ENCODE measurements at places on chromosomes 5 and 9.
A peak's percentile ranks its signal among the peaks of the same experiment; 100 is the strongest.

- no peak for DNase-seq
These were observed 33.9 kb downstream of the EGFLAM start for GRCh38 chr5:38292228-38292627.

DNA sequence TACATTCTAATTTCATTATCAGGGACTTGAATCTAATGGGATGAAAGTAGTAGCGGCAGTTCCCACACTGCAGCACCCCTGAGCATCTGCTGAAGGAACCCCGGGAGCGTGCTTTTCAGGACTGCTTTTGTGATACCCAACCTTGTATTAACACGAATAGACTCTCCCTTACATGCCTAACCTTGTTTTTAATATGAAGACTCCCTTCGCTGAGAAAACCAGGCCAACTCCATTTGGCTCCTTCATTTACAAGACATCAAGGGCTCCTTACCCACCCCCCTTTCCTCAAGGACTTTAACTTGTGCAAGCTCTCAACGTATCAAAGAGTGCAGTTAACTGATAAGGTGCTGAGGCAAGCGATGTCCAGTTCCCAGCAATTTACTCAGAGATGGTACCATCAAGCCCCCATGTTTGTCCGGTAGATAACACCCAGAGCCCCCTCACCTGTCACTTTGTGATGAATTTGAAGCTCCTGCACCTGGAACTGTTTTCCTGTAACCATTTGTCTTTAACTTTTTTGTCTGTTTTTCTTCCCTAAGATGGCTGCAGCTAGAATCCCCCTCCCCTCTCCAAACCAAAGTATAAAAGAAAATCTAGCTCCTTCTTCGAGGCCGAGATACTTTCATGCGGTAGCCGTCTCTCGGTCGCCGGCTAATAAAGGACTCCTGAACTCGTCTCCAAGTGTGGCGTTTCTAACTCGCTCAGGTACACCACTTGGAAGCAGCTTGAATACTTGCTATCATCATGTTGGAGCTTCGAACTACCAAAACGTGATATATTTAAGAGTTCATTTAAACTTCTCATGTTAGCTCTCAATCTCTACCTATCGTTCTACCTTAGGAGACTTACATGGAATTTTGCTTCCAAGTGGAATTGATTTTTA is 10.7 kb downstream of the HNRNPH1 start:
- DNase-seq = no peak

- DNase-seq = no peak
These were observed 57.9 kb upstream of the CTNND2 start for GRCh38 chr5:11962122-11962521.

DNA sequence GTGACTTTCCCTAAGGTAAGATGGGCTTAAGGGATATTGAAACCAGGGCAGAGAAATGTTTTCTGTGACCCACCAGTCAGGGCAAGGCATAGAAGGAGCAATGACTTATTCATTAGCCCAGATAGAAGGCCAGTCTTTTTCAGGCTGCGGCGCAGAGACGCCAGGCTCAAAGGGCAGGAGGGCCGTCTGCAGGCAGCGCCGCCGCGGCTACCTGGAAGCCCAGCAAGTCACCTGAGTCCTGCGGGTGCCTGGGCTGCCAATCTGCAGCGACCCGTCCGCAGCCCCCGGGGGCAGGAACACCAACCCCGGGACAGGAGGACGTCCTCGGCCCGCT is 322 bp upstream of the SH3GL2 start:
- no peak for DNase-seq

- no peak for DNase-seq
These were observed 5.1 kb upstream of the NFIB start for GRCh38 chr9:14318934-14319580.

GRCh38 chr9:29564564-29564963 is 1991.3 kb upstream of the C9orf72 start:
- DNase-seq = no peak

DNA sequence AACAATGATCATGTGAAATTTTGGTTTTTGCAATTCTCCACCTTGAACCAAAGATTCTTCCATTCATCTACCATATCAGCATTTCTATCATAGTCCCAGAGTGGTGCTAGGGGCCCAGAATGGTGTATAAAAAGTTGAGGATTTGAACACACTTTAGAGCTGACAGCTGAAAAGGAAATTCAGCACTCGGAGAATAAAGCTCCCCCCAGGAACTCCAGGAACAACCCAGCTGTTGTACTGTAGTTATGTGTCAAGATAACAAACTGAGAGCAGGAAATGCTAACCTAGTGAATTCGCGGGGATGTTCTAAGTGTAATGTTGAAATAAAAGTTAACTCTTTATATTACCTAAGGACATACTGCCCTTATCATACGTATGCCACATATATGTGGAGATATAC is 216.7 kb downstream of the NFIB start:
- DNase-seq = no peak

DNA sequence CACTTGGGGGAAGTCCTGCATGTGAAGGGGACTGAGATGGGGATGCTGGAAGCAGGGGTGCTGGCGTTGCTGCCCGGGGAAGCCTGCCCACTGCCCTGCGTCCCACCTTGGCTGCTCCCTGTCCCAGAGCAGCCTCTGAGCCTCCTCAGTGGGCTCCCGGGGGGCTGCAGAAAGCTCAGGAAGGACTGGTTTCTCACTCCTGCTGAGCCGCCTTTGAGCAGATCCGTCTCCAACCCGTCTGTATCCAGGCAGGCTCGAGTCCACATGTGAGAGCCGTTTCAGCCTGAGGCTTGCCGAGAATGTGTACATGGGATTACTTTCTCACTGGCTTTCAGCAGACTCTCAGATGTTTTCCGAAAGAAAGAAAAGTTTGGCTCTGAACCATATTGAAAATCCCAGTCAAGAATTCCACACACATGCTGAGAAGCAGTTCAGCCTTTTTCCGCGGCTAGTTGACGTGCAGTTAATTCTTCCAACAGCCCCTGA is 95.3 kb upstream of the COL5A1 start:
- no peak for DNase-seq

- DNase-seq = no peak
These were observed 75.7 kb downstream of the FBXL7 start for GRCh38 chr5:15575666-15576065.

GRCh38 chr5:14438195-14438606 is 143.4 kb upstream of the OTULINL start:
- DNase-seq = no peak

GRCh38 chr9:124188331-124189110 is 69.2 kb upstream of the NEK6 start:
- no peak for DNase-seq

DNA sequence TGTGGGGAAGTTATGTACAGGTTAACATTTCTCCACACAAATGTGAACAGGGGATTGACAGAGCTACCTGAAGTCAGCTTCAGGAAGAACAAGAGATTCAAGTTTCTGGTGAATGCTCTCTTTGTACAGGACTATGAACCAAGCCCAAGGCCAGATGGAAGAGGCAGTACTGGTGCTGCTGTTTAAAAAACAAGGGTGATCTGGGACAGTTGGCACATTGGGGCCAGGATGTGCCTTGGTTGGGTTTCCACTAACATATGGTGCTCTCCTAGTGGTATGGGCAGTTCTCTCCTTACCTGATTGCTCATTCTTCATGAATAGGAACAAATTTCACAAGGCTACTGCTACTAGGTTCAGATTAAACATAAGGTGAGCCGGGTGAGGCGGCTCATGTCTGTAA is 40.0 kb downstream of the MTMR12 start:
- DNase-seq = no peak

GRCh38 chr5:161064297-161064696 is 212.3 kb upstream of the ATP10B start:
- no peak for DNase-seq

- DNase-seq = no peak
These were observed 322.3 kb downstream of the ASTN2 start for GRCh38 chr9:117092582-117092981.

- DNase-seq = no peak
These were observed 143.3 kb downstream of the GADD45G start for GRCh38 chr9:89748021-89748670.

GRCh38 chr9:121296213-121297127 is 28.5 kb downstream of the GSN start:
- no peak for DNase-seq

GRCh38 chr5:114101153-114101552 is 260.7 kb upstream of the KCNN2 start:
- DNase-seq = no peak

DNA sequence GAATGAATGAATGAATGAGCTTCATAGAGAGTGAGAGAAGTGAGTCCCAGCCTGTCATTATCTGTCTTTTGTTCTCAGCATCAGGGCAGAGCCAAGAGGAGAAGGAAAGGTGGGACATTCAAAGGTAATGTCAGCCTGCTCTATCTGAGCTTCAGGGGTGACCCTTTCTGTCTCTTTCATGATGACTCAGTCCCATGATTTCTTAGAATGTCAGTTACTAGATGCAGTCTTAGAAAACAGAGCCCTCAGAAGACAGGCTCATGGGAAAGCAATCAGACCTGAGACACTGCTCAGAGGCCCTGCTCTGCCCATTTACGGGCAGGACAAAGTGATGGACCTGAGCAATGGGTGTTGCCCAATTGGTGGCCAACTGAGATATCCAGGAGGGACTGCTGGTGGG is 1.1 kb downstream of the SPATA31D1 start:
- DNase-seq = no peak

DNA sequence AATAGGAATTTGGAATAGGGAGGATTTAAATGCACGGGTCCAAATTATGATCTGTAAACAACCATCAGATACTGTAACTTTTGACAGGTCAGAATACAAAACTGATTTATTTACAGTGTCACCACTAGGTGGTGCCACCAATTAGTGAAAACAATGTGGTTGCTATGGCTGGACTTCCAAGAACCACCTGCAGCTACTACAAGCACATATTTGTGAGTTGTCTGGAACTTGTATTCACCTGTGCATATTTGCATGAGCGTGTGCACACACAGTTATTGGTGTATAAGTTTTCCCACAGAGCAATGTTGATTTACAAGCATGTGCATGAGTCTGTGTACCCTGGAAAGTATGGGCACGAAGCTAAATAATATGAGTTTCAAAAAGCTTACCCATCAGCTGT is 3.0 kb upstream of the HRCT1 start:
- no peak for DNase-seq

- DNase-seq = no peak
These were observed 156.2 kb upstream of the ZNF618 start for GRCh38 chr9:113719919-113720318.

DNA sequence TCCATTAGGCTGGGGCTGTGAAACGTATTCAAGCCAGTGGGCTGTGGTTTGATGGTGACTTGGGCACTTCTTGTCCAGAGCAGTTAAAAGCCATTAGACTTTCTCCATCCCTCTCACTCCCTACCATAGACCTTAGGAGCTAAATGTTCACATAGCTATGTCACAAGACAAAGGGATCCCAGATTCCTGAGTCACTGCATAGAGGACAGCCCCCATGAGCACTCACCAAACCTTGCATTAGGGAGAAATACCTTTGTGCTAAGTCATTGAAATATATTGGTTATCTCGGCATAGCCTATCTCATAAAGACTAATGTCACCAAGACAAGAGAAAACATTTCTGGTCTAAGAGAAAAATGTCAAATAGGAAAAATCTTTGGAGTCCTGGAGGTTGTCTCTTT is 104.3 kb downstream of the TRPM6 start:
- DNase-seq = no peak

- no peak for DNase-seq
These were observed 110.1 kb upstream of the MAP3K1 start for GRCh38 chr5:56705217-56705616.

- no peak for DNase-seq
These were observed 186.7 kb downstream of the NTRK2 start for GRCh38 chr9:84856181-84856632.

GRCh38 chr5:111530298-111530740 is 18.0 kb upstream of the STARD4 start:
- peak; percentile 64 for DNase-seq

DNA sequence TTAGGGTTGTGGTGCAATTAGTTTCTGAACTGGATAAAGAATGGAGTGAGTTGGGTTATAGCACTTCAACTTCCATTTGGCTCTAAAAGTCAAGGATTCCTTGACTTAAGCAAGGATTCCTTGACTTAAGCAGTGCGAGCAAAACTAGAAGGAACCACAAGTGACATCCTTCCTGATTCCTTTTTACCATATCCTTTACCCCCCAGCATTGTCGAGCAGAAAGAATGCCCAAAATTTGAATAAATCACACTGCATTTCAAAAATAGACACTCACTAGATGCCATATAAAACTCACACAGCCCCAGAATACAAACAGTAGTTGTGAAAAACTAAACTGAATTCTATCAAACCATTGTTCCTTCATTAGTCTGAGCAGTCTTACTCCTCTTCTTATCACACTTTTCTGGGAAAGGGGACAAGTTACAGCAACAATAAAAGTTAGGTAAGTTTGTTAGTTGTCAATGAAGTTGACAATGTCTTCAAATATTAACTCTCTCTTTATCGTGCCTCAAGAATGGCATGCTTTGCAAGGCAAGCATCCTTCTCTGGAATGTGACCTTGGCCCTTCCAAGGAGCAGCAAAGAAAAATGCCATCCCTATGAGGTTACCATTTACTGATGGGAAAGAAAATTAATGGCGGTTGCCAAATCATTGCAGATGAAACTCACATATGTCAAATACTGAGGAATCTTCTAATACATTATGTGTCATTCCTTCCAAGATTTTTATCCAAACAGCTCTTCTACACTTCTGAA is 273.3 kb upstream of the ANKRD55 start:
- no peak for DNase-seq

- no peak for DNase-seq
These were observed 292.4 kb downstream of the CD180 start for GRCh38 chr5:66904189-66904588.

DNA sequence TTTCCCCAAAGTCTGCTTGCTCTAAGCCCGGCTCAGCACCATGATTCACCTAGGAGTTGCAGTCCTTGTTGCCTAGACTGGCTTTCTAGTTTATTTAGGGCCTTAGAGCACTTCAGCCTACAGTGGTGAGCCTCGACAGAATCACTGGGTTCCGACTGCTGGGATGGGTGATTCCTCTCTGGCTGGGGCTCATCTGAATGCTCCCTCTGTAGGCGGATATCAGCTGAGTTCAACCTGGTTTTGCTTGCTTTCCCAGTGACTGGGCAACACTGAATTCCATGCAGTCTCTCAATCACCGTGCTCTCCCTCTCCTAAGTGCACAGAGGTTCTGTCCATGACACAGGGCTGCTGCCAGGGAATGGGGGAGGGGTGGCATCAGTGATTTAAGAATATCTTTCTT is 54.1 kb downstream of the OSMR start:
- DNase-seq = no peak

DNA sequence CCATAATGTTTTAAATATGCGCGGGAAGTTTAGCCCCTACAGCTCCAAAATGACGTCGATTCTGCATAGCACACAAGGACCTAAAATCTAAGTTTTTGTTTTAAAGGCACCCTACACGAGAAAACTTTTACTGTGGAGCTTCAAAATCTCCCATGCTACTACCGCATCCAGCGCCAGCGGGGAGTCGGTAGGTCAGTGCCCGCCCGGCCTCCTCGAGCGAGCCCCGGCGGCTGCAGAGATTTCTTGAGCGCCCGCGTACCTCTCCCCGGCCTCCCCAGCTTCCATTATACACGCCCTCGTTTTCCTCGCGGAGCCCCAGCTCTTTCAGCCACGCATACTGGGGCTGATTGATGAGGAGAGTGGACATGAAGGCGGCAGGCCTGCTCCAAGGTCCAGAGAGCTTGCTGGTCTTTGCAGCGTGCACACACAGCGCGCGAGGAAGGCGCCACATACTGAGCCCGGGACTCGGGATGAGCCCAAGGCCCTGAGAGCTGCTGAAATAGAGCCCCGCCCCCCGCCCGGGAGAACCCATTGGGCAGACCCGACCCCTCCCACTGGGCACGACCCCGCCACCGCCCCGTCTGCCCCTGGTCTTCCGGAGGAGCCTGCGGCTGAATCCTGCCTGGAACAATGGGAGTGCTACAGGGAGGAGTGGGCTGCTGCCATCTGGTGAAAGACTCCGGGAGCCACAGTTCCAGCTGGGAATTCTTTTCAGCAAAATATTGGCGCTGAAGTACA is at the start of gene ALDH7A1:
ALDH7A1 (minus strand) TSS at position 472 of the 738 bp plus-strand sequence; CDS start at position 451, 21 bp downstream.
- DNase-seq = peak; percentile 47

Data from activated T-cell treated with anti-CD3 and anti-CD28 coated beads for 48 hours (primary cell).